ENCODE measurements at places on chromosomes 5 and 9.
A peak's percentile ranks its signal among the peaks of the same experiment; 100 is the strongest.

DNA sequence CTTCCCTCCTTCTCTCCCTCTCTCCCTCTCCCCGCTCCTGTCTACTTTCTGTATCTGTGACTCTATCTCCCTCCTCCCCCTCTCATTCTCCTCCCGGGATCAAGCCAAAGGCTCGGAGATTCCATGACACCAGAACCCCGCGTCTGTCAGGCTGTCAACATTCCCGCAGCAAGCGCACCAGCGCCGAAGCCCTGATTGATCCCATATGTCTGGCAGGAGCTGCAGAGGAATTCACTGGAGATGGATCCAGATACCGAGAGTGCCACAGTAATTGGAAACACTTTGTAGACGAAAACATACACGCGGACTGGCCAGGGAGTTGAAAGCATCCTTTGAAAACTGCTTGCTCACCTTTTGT lies 300 bp upstream of the SVEP1 start:
- no peak for DNase-seq

DNA sequence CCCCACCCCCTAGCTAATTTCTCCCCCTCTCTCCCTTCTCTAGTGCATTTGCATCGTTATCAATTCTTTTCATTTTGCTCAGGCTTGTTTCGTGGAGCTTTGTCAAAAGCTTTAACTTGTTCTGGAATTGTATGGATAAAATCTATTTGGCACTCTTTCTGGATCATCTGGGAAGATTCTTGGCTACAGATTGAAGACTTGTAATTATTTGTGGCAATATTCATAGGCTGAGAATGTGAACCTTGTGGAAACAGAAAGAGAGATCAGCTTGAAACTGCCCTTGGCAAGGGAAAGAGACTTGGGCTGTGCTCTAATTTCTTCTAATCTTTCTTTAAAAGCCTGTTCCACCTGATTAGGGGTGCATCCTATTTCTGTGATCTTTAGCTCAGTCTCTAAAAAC lies 340.6 kb upstream of the DAB2 start:
- no peak for DNase-seq

GRCh38 chr5:415928-416635 lies 26.9 kb upstream of the EXOC3 start:
- DNase-seq, result no peak

DNA sequence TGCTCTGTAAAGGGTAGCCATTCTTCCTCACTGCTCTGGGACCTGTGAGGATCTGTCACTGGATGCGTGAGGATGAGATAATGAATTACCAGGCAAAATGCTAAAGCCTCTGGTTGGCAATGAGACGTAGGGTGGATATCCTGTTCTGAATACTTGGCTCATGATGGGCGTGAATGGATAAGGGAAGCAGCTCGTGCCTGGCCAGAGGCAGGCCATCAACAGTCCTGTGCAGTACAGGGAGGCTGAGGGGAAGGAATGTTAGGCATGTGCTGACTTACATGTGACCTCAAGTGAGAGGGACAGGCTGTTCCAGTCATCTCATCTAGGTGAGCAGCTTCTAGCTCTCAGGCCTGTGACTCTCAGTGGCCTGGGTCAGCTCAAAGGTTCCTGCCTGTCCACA lies 172.8 kb downstream of the CARTPT start:
- no peak for DNase-seq

DNA sequence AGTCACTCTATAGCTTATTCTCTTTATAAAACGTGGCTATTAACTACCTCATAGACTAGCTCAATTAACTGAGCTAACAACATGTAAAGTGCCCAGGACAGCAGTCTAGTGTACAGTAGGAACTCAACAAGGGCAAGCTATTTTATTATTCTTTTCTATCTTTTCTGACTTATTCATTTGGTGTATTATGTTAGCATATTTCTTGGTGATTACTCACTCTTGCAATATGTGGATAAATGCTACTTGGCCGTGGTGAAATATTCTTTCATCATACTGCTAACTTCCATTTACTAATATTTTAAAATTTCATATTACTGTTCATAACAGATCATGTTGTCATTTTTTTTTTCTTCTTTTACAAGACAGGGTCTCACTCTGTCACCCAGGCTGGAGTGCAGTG lies 4.9 kb downstream of the SLC25A51 start:
- DNase-seq, result no peak

- no peak for DNase-seq
Measured at GRCh38 chr5:114839360-114839759, 330.3 kb downstream of the TRIM36 start.

- DNase-seq, result no peak
Measured at GRCh38 chr9:129282731-129283211, 104.7 kb upstream of the IER5L start.

- no peak for DNase-seq
Measured at GRCh38 chr9:135355521-135356011, 124.0 kb upstream of the PPP1R26 start.

GRCh38 chr5:89948977-89949376 lies 460.6 kb downstream of the CETN3 start:
- DNase-seq, result no peak

- DNase-seq, result no peak
Measured at GRCh38 chr9:69760278-69760610, 433 bp upstream of the PTAR1 start.

GRCh38 chr5:177131352-177132135 lies 2.0 kb upstream of the NSD1 start:
- DNase-seq, result no peak

DNA sequence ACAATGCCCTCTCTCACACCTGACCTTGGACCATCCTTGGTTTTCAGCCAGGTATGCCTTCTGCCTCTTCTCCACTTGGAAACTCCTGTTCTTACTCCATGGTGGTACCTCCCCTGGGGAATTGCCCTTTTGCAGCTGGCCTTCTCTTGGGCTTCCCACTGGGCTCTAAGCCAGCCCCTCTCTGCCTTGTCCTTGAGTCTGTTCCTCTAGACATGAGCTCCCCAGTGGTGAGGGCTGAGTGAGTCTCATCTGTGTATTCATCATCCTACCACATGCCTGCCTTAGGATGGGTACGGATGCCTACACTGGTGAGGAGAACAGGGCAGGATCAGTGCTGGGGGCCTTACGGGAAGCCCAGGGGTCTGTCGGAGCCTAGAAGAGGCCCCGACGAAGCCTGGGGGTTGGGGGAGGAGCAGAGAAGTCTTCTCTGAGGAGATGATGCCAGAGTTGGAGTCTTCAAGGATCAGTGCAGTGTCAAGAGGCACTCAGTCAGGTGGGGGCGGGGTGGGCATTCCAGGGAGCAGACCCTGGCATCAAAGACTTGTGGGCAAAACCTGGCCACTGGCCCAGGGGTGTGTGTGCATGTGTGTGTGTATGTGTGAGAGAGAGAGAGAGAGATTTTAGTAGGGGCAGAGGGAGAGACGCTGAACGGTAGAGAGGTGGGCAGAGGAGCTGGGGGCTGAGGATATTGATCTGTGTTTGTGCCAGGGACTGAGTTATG lies 5.2 kb upstream of the CRB2 start:
- no peak for DNase-seq

- peak; percentile 72 for DNase-seq
Measured at GRCh38 chr5:13591621-13592020, 352.9 kb downstream of the DNAH5 start.

- peak; percentile 64 for DNase-seq
Measured at GRCh38 chr5:28766565-28767158, 1728.3 kb upstream of the CDH9 start.

GRCh38 chr5:125928663-125929062 lies 494.5 kb upstream of the GRAMD2B start:
- DNase-seq, result no peak

DNA sequence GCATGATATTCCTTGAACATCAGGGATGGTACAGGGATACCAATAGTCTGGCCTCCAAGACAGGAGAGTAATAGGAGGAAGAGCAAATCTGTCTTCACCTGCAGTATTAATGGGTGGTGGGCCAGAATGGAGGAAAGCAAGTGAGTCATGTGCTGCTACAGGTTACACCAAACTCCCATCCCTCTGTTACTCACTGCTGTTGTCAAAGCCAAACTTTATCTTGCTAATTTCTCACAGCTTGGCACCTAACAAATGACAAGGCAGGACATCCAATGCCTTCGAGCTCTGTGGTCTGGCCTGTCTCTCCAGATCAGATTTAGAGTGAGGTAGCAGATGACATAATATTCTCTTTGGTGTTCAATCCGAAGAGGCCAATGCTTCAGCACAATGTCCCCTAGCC lies 26.8 kb downstream of the PLAC8L1 start:
- no peak for DNase-seq

- no peak for DNase-seq
Measured at GRCh38 chr5:161897033-161897432, 49.1 kb downstream of the GABRA1 start.

DNA sequence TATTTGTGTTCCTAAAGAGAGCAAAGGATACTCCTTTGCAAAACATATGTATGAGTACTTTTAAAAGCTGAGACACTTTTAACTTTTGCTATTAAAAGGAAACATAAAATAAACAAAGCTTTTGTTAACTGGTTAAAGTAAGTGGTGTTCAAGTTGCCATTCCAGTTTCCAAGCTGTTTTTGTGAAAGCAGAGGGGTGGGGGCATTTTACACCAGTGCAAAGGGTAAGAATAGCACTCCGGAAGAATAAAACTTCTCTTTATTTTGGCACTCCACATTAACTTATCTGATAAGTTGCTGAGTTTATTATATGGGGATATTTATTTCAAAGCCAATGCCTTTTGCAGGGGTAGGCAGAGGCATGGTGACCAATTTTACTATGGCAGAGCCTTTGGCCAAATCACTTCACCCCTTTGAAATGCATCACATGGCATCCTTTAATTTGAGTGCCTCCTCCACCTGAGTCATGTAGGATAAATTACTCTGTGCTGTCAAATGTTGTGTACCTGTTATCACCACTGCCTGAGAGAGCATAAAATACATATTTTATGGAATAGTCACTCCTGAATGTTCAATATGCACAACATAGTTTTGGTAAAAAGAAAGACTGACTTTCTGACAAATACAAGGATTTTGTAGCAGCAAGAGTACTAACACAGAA lies 62.9 kb downstream of the MLLT3 start:
- DNase-seq, result no peak

DNA sequence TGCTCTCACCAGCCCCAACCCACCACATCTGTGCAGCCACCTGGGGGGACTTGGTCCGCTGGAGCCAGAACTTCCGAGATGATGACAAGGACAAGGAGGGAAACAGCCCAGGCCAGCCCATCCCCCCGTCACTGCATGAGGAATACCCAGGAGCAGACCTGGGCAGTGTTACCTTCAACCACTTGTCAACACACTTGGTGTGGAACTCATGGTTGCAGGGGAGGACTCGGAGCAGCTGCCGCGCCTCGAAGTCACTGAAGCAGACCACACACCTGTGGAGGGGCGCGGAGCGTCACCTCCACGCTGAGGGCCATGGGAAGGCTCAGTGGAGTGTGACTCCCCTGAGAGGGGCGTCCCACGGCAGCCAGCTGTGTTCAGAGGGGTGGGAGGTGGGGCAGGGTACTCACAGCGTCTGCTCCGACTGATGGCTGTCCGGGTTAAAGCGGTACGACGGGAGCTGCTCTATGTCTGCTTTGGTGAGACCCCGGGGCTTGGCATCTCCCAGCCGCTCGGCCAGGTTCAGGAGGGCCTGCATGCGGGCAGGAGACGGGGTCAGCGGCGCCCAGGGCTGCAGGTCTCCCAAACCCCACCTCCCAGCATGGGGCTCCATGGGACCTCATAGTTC lies 8.0 kb downstream of the RNF44 start:
- DNase-seq, result no peak

DNA sequence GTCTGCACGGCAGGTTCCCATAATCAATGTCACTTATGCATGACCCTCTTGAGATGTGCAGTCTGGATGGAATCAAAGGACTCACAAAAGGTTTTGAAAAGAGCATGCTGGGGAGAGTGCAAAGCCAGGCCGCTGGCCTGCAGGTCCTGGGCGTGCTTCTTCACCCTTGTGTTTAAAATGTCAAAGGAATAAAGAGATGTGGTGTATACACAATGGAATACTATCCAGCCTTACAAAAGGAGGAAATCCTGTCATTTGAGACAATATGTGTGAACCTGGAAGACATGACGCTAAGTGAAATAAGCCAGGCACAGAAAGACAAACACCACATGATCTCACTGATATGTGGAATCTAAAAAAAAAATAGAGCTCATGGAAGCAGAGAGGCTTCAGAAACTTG lies 137.5 kb upstream of the PHYKPL start:
- DNase-seq, result no peak

Measured in hematopoietic multipotent progenitor cell treated with erythropoietin and hydrocortisone succinate and interleukin-3 and kit ligand, for 8 days (in vitro differentiated cells).